Stimulated activated CD8-positive, alpha-beta memory T cell treated with anti-CD3 and anti-CD28 coated beads, Interleukin-4, amount 100 ng/mL, for 4 hours (primary cell): ENCODE measurements at places on chromosomes 11 and 22.

- DNase-seq: no peak
Observed at GRCh38 chr22:28506150-28506535, 173.5 kb downstream of the TTC28 start.

GRCh38 chr11:19025481-19026406 lies 34.8 kb downstream of the MRGPRX2 start:
- no peak for DNase-seq

- DNase-seq: no peak
Observed at GRCh38 chr11:78080818-78081495, 1.3 kb upstream of the NDUFC2 start.

DNA sequence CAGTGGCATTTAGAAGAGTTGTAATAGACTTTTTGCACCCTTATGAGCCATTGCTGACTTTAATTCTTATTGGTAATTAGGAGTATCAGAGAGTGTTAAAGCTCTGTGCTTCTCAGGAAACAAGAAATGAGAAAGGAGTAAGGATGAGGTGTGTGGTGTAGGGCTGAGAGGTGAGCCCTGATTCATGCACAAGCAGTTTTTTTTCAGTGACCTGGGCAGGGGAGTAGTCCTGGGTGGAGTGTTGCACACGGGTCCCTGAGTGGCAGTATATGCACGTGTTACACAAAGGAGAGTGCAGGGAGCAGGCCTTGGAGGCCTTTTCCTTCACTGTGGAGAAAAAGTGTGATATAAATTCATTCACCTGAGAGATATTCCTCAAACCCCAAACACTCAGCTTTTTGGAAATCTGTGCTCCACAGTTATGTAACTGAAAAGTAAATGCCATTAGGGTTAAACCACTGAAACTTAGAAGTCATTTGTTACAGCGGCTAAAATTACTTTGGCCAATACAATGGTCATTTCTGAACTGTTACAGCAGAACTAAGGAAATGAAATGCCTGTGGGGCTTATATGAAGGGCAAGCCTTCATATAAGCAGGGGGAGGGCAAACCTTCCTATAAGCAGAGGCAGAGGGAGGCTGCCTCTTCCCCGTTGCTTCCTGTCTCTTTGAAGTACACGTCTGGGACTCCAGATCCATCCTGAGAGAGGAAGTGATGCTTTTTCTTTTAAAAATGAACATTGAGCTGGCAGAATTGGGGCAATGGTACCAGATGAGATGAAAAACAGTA lies 62.6 kb upstream of the OLFML1 start:
- DNase-seq: no peak

GRCh38 chr11:124277804-124278203 lies 21.6 kb downstream of the OR8G5 start:
- no peak for DNase-seq

- DNase-seq: no peak
Observed at GRCh38 chr22:17194213-17194612, 25.0 kb downstream of the ADA2 start.
